ENCODE measurements at places on chromosomes 1 and 21.
A peak's percentile ranks its signal among the peaks of the same experiment; 100 is the strongest.

GRCh38 chr21:27033471-27033870, 66.6 kb upstream of the ADAMTS5 start:
- no peak for DNase-seq

DNA sequence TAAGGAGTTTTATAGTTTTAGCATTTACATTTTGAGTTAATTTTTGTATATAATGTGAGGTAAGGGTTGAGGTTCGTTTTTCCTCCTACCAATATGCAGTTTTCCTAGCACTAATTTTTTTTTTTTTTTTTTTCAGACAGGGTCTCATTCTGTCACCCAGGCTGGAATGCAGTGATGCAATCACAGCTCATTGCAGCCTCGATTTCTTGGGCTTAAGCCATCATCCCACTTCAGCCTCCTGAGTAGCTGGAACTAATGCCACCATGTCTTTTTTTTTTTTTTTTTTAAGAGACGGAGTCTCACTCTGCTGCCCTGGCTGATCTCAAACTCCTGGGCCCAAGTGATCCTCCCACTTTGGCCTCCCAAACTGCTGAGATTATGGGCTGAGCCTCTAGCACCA, 2.5 kb upstream of the UBASH3A start:
- no peak for DNase-seq

- DNase-seq, result peak; percentile 29
These were observed 28.5 kb downstream of the CNIH3 start for GRCh38 chr1:224644553-224645154.

DNA sequence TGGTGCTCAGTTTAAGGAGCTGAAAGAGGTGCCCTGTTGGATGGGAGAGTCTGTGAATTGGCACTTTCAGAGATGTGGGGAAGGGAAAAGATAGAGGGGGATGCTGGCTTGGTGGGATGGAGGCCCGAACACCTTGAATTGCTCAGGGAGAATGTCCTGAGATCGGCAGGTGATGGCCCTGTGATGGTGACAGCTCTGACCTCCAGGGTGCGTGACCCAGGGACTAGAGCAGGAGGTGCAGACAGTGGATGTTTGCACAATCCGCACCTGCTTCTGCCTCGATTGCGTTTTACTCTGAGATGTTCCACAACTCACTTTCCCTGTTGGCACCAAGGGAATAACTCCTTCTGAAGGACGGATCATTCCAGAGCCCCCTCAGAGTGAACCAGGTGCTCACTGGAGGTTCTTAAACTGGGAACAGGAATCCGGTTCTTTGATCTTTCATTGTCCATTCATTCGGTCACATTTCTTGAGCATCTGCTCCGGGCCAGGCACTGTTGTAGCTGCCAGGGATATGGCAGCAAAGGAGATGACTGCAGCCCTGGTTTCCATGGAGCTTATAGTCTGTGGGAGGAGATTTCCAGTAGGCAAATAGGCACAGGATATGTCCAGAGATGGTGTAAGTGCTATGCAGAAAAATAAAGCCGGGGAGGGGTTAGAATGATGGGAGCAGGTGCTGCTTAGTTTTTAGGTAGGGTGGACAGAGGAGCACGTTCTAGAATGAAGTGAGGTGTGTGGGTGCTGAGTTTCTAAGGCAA, 226.6 kb upstream of the TMEM51 start:
- DNase-seq, result no peak

- DNase-seq, result no peak
These were observed 24.4 kb downstream of the LHX4 start for GRCh38 chr1:180254496-180254819.

GRCh38 chr1:12081648-12082396, 18.7 kb downstream of the TNFRSF8 start:
- no peak for DNase-seq

GRCh38 chr1:218281285-218281684, 3.8 kb upstream of the RRP15 start:
- DNase-seq, result no peak

All from activated CD8-positive, alpha-beta memory T cell treated with anti-CD3 and anti-CD28 coated beads for 4 hours (primary cell).